Central memory CD4-positive, alpha-beta T cell (primary cell): ENCODE measurements at places on chromosomes 1 and 21.

- no peak for DNase-seq
Observed at GRCh38 chr1:115907092-115907491, 66.2 kb upstream of the NHLH2 start.

DNA sequence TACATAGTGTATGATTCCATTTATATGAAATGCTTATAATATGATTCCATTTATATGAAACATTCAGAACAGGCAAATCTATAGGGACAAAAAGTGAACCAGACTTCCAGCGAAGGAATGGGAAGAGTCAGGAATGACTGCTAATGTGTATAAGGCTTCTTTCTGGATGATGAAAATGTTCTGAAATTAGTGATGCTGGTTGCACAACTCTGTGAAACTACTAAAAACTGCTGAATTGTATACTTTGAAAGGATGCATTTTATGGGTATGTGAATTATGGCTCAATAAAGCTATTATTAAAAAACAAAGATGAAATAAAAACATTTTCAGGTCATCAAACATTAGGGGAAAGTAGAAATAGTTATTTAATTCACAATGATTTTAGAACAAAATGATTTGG is 14.1 kb upstream of the IL24 start:
- no peak for DNase-seq

DNA sequence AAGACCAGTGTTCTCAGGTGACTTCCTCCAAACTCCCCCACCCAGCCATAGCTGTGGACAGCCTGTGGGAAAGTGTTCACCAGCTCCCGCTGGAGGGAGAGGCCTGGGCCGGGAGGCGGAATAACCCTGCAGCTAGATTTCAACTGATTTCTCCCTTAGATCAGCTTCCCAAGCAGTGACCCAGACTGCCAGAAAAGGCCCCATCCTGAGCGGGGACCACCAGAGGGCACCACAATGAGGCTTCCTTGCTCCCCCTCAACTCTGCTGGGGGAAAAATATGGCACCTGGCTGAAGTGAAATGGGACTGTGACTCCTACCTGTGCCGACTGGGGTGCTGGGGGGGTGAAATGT is 50.8 kb downstream of the RHBG start:
- no peak for DNase-seq

DNA sequence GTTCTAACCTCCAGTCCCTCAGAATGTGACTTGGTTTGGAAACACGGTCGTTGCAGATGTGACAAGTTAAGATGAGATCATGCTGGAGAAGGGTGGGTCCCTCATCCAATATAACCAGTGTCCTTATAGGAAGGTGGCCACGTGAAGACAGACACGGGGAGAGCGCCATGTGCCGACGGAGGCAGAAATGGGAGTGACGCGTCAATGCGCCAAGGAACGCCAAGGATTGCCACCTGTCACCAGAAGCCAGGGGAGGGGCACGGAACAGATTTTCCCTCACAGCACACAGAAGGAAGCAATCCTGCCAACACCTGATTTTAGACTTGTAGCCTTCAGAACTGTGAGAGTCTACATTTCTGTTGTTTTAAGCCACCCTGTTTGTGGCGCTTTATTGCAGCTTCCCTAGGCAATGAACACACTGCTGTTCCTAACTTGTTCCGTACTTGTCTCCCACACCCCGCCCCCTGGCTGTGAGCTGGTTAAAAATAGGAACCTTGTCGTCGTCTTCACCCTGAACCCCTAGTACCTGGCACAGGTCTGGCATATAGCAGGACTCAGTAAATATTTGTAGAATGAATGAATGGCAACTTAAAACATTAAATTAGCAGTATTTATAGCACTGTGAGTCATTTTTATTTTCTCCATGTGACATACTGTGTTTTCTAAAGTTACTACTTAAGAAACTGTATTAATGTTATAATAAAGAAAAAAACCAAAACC is 14.2 kb downstream of the RIMS3 start:
- DNase-seq, result no peak

DNA sequence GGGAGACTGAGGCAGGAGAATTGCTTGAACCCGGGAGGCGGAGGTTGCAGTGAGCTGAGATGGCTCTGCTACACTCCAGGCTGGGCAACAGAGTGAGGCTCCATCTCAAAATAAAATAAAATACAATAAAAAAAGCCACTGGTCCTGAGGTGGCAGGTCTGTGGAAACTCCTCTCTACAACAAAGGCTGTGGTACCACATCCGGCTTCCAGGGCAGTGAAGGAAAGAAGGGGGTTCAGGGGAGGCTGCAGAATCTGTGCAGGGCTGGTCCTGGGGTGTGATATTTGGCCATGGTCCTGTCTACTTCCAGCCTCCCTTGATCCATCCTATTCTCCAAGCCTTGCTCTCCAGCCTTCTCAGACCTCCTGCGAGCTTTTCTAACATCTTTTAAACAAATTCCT is 731 bp upstream of the ZNF683 start:
- peak; percentile 57 for DNase-seq

GRCh38 chr1:67632811-67633655 is 52.0 kb upstream of the GADD45A start:
- DNase-seq, result no peak

DNA sequence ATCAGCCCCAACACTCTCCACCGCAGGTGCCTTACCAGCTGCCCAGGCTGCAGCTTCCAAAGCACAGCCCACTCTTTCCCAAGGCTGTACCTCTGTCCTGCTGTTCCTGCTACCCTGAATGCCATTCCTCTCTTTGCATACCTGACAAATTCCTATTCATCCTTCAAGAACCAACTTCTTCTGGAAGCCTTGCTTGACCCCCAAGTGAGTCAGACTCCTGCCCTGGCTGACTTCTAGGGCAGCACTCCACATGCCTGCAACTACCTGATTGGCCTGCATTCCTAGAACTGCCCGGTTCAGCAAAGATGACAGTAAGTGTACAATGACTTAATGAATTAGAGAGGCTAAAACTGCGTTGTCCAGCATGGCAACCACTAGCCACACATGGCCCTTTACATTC is 20.8 kb upstream of the PDZK1IP1 start:
- DNase-seq, result no peak

GRCh38 chr1:112695276-112695675 is 11.7 kb downstream of the RHOC start:
- no peak for DNase-seq

- DNase-seq, result no peak
Observed at GRCh38 chr1:183244466-183244865, 58.4 kb downstream of the LAMC2 start.

DNA sequence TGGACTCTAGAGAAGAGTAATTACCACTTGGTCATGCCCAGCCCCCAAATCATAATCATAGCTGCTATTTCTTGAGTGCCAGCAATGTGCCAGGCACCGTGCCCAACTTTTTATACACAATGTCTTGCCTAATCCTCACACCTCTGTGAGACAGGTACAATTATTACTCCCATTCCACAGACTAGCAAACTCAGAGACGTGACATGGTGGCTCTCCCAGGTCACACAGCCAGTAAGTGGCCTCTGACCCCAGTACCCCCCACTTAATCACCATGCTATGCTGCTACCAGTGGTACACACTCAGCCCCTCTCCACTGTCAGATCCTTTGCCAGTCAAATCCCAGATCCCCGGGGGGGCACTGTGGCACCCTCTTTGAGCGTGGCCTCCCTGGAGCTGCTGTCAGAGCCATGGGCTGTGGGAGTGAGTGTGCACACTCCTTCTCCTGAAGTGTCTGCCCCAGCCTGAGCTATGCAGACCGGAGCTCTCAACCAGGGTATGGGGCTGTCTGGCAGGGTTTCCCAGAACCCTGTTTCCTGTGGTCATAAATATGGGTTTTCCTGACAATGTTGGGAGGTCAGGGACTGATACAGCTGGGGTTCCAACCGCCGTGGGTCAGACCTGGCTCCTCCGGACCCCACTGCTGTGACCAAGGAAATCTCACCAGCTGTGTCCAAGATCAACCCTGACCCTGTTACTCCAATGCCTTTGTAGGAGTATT is 51.8 kb downstream of the LACTBL1 start:
- DNase-seq, result no peak
